Panc1 (cell line): ENCODE measurements at places on chromosomes 7 and 10. TPM values are rescaled to one million over a fixed set of nuclear protein-coding genes. Genes with fewer than 3 reads are reported as not detected.
A peak's percentile ranks its signal among the peaks of the same experiment; 100 is the strongest.

DNA sequence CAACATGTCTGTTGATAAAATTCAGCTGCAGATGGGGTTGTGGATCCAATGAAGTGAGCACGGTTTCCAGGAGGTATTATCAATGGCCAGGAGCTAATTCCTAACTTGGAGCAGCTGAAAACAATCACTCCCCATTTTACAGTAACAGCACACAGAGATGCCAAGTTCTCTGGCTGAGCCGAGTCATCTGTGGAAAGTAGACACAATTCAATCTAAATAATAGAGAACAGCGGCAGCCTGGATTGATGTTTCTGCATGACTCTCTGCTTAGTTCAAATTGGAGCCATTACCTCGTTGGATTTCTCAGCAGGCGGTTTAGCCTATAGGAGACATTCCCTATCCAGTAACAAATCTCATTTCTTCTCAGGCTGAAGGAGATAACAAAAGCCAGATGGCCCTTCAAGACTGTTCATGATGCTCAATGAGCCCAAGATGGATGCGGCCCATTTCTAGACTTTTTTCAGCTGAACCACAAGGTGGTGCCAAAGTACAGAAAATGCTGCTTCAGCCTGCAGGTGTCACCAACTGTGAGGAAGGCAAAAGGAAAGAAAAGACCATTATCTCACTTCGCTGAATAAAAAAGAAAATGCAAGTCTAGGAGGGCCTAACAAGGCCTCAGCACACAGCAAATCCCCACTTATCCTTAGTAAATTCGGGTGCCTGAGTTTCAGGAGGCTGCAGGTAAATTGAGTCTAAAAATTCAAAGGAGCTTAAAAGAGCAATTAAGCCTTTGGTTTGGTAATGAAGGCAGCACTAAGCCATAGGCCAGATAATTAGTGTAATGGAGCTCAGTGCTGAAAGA is 83.7 kb downstream of the SLC16A9 start:
- DNase-seq: peak; percentile 47

DNA sequence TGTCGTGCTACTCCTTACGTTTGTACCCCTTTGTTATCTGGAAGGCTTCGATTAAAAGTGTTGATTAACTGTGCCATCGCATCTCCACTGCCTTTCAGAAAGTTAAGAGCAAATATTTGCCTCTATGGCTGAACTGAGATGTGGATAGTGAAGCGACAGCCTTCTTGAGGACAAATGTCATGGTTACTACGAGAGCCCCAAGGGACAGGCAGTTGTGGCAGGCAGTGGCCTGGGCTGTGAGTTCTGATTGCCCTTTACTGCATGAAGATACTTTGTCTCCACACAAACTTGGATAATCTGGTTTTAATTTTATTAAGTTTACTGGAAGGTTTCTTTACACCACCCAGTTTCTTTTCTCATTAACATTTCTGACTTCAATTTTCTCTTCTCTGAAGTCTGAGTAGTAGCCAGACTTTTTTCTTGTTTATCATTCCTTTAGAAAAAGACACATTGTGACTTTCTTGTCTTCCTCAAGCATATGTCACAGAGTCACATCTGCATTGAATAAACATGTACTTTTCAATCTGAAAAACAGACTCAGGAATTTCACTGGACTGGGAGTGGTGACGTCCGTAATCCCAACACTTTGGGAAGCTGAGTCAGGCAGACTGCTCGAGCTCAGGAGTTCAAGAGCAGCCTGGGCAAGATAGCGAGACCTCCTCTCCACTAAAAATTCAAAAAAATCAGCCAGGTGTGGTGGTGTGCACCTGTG is 1.5 kb downstream of the TAS2R41 start:
- DNase-seq: no peak

TLX1 gene
- total RNA-seq: 0.13 TPM

- DNase-seq: no peak
These were observed 225.4 kb upstream of the ZWINT start for GRCh38 chr10:56586461-56586891.

DNA sequence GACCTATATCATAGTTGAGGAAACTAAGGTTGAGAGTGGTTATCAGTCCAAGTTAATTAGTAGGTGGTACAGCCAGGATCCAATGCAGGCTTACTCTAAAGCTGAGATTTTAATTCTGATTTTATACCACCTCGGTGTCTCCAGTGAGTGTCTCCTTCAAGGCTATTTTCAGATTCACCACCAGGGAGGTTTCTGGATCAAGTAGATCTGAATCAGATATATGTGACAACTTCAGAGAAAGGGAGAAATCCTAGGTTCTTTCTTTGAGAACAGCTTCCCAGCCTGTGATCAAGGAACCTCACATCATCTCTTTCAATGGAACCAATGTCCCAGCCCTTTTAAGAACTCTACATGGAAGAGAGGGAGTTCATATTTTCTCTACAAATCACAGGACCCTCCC is 429.2 kb downstream of the SORCS3 start:
- no peak for DNase-seq

POM121L12 gene
- not detected for total RNA-seq

DNA sequence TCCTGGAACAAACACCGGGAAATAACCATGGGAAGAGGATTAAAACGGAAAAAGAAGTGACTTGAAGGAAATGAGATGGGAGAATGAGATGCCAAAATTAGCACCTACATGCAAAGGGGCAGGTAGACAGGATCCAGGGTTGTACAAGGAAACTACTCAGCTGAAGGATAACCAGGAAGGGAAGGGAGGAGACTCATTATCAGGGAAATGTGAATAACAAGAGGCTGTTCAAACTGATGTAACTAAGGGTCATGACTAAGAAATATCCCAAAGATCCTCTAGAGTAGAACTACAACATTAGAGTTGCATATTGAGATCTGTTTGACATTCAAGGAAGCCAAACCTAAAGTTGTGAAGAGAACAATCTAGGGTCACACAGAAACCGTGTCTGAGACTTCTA is 166.2 kb upstream of the SP8 start:
- no peak for DNase-seq

DNA sequence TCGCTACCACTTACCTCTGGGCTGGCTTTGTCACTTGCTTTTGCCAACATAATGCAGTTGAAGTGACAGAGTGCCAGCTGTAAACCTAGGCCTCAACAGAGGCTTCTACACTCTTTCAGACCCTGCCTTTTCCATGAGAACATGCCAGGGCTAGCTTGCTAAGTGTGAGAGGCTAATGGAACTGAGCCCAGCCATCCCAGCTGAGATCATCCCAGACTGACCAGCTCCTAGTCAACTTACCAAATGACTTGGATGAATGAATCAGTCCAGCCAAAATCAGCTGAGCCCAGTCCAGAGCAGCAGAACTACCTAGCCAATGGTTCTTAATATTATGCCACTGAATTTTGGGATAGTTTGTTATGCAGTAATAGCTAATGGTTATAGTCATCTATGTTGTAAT is 34.7 kb upstream of the MKLN1 start:
- DNase-seq: no peak

LEP gene
- not detected for total RNA-seq

CUX1 gene
- 50.9 TPM for total RNA-seq

CARD11 gene
- 0.82 TPM for total RNA-seq

DNA sequence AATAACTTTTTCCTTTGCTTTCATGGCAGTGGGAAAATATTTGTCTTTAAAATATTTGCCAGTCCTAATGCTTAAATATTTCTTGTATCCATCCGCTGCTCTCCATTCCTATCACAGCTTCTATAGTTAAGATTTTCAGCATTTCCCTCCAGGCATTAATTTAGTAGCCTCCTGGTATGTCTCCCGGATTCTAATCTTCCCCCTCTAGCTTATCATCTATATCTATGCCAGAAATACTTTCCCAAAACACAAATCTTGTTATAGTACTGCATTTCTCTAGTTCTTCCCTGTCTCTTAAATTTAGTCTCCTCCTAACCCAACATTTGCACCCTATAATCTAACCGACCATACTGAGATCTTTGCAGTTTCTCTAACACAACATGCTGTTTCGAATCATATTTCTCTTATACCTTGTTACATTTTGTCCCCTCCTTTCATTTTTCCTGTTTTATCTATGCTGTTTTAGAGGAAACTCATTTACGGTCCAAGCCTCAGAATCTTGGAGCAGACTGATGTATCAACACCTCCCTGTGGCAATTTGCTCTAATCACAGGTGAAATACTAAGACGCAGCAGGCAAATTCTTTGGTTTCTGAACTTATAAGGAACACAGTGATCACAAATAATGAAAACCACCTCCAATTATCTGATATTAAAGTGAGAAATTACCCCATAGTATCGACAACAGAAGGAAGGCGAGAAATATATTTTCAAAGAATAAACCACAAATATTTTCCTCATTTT is 10.3 kb downstream of the CNTNAP2 start:
- DNase-seq: no peak

GRCh38 chr10:51747216-51747615 is 47.8 kb upstream of the CSTF2T start:
- DNase-seq: no peak
